ENCODE measurements at places on chromosomes 2 and 18. TPM values are rescaled to one million over a fixed set of nuclear protein-coding genes. Genes with fewer than 3 reads are reported as not detected.

HOXD1 gene
- 0.14 TPM for polyA plus RNA-seq

PIEZO2 gene
- 0.91 TPM for polyA plus RNA-seq

POU3F3 gene
- 0.22 TPM for polyA plus RNA-seq

MOB1A gene
- polyA plus RNA-seq = 43.4 TPM

PSMA8 gene
- polyA plus RNA-seq = not detected

IL1RL1 gene
- 2.1 TPM for polyA plus RNA-seq

SLC23A3 gene
- 2.0 TPM for polyA plus RNA-seq

GPR45 gene
- not detected for polyA plus RNA-seq

GRHL1 gene
- 2.6 TPM for polyA plus RNA-seq

TMEM37 gene
- polyA plus RNA-seq = 6.0 TPM

RGPD3 gene
- 0.15 TPM for polyA plus RNA-seq

MEMO1 gene
- 16.4 TPM for polyA plus RNA-seq

CD207 gene
- 0.67 TPM for polyA plus RNA-seq

AAK1 gene
- polyA plus RNA-seq = 13.3 TPM

EMX1 gene
- polyA plus RNA-seq = 0.10 TPM

CFAP65 gene
- 0.03 TPM for polyA plus RNA-seq

OSR1 gene
- 20.3 TPM for polyA plus RNA-seq

TP53I3 gene
- 33.0 TPM for polyA plus RNA-seq

PKDCC gene
- 132 TPM for polyA plus RNA-seq

PLA2R1 gene
- polyA plus RNA-seq = 2.6 TPM

SCN9A gene
- polyA plus RNA-seq = 1.6 TPM
